ENCODE measurements at places on chromosomes 7 and 10.

DNA sequence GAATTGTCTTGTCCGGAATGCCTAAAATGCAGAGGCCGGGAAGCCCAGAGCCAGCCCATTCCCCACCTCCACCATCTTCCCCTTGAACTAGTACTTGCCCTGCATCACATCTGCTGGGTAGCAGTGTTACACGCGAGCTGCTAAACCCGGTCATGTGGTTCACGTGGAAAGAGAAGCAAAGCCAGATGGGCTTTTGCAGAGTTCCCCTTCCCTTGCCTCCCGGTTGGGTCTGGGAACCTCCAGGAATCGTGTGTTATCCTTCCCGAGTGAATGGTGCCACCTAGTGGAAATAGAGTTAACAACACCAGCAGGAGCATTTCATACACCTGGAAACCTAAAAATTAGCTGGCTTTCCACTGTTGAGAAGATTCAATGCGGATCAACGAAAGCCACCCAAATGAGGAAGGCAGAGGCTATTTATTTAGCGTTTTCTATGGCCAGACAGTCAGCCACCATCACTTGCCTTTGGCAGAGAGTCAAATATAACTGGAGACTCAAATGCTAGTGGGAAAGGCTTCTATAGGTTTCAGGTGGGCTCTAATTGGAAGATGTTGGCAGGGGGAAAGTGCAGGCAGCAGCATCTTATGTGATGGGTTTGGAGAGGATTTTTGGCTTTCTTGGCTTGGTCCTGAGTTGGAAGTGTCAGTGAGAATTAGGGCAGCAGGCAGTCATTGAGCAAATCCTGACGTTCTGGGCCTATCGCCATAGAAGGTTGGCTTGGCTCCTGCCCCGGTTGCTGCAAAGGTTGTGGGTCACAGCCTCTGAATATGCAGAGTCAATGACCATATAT, 12.9 kb upstream of the DENND2A start:
- no peak for DNase-seq

DNA sequence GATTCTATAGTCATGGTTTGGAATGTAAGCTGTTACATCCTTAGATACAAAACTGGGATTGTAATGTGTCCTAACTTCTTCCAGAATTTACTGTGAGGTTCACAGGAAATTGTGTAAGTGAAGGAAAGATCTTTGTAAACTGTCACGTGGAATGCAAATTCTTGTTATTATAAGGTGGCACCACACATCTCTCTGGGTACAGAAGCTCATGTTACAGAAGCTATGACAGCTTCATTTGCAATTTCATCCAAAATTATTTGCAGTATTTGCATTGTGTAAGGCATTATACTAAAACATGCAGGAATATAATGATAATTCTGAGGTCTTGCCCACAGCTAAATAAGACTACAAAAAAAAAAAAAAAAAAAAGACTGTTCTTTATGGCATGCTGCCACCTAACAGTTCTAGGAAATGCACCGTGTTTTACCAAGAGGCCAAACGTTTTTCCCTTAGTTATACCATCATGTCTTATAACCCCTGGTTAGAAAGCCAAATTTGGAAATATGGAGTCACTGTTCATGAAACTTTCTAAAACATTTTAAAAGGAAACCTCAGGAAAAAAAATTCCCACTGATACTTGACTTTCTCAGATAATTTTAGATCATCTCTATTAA, 17.6 kb downstream of the MINDY3 start:
- DNase-seq: no peak

DNA sequence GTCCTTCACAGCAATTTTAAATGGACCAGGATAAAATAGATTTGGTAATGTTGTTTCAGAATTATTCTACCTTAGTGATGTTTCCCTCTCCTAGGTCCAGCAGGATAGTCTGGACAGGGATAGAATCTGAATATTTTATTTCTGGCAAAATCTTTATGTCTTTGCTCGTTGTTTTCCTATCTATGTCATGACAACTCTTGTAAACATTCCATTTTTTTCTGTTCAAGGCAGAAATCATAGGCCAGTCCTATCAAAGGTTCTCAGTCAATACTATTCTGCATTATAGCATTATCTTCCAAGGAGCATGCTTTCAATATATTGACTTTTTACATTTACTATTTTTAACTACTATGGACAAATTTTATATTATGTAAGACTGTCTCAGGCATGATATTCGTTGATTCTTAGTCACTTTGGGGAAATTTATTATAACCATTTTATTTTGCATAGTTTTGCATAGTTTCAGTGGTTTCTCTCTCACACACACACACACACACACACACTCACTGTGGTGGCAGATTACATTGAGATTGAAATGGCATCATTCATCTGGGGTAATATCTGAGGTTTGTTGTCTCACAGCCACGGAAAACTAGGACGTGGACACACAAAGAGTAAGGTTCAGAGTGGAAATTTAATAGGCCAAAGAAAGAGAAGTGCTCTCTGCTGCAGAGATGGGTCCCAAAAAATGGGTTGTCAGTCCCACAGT, 17.2 kb downstream of the TAS2R60 start:
- no peak for DNase-seq

- DNase-seq: no peak
These were observed 46.7 kb downstream of the AFAP1L2 start for GRCh38 chr10:114357515-114357996.

DNA sequence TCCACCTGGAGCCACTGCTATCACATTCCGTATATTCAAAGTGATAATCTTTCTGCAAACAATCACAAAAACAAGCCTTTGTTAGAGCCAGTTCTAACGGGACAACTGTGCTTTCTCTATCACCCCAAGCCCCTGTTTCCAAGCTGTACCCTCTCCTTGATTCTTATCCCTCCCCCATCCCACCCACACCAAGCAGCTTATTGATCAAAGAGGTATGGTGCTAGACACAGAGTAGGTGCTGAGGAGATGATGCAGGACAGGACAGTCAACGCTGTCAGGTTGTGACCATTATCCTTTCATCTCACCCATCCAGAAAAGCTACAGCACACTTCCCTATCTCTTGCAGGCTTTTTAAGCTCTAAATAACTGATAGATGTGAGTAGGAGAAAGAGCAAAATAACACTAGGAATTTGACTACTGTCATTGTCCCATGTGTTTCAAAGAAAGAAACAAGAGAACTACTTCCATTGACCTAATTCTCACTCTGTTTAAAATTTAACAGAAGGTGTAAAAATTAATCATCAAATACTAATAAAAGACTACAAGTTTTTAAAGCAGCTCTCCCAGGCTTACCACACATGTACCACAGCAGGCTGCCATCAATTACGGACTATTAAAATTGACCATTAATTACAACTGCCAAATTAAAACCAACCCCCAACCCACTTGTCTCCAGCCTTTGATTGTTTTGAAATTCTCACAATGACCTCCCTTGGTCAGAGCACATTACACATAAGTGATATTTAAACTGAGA, 94.3 kb downstream of the ELAPOR2 start:
- DNase-seq: no peak

DNA sequence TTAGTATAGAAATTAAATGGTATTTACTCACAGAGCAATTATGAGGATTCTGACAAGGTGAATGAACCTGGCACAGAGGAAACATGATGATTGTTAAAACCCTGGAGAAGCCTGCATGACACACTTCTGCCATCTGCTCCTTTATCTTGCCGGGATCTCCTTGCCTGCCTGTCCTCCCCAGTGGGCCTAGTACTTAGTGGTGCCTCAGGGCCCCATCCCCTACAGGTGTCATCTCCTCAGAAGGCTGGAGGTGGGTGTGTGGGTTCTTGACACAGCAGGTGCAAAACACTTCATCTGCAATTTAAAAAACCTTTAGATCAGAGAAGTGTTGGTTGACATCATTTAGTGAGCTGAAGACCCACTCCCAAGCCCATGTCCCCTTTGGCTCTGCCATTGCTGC, 261.2 kb downstream of the ADRA2A start:
- DNase-seq: no peak

GRCh38 chr10:33195608-33196376, 138.7 kb downstream of the NRP1 start:
- no peak for DNase-seq

DNA sequence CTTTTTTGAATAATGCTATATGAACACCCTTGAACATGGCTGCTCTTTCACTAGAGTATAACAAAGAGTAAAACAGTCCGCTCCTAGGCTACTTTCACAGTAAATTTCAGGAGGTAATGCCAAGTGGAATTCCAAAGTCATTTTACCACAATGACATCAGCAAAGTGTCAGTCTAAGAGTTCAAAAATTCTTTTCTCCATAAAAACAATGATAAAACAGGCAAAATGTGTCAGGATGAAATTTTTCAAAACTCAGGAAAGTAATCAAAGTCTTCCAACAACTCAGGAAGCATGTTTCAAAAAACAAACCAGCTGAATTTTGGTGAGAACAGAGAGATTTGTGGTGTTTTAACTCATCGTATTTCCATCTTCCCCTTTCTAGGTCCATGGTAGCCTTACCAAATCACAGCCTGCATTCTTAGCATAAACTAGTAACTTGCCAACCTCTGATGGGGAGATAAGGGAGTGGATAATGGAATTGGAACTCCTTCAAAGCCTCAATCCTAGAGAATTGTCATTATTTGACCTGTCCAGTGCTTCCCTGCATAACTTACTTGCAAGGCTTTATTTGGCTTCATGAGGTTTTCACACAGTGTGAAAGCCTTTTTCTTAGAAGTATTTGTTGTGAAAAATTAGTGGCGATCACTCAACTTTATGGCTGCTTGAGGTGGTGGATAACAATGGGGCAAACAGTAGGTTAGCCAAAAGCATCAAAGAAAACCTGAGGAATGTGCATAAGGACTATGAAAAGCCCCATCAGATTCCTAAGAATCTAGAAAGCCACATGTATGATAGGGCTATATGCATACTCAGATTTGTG, 302.7 kb downstream of the HDAC9 start:
- DNase-seq: no peak

- no peak for DNase-seq
These were observed 147.4 kb upstream of the PRSS58 start for GRCh38 chr7:142405122-142405765.
